Myocyte (in vitro differentiated cells): ENCODE measurements at places on chromosomes 13 and 19. TPM values are rescaled to one million over a fixed set of nuclear protein-coding genes. Genes with fewer than 3 reads are reported as not detected.

The PRODH2 gene
- total RNA-seq, result not detected in 2 replicates

The ZNF135 gene
- total RNA-seq, result 0.51 and 0.62 TPM in 2 replicates

The IGFL3 gene
- not detected in 2 replicates for total RNA-seq

The ZNF439 gene
- total RNA-seq, result 0.08 and 0.10 TPM in 2 replicates

The DENND1C gene
- total RNA-seq, result not detected in 2 replicates

The PSPN gene
- total RNA-seq, result 0.91 and 2.9 TPM in 2 replicates

The SIAH3 gene
- not detected in 2 replicates for total RNA-seq

The GPR183 gene
- total RNA-seq, result 0.32 TPM in 1 of 2 replicates, not detected in the other

The SELENOV gene
- total RNA-seq, result not detected in 2 replicates

The HCN2 gene
- total RNA-seq, result 2.9 and 3.5 TPM in 2 replicates

The FCER2 gene
- not detected in 2 replicates for total RNA-seq

The ATP4B gene
- not detected in 2 replicates for total RNA-seq

The TNFRSF19 gene
- 22.7 and 30.5 TPM in 2 replicates for total RNA-seq

The SHISA2 gene
- 221 and 371 TPM in 2 replicates for total RNA-seq

The CYP4F8 gene
- total RNA-seq, result not detected in 2 replicates

The CATSPERD gene
- not detected in 2 replicates for total RNA-seq

The PRTN3 gene
- not detected in 2 replicates for total RNA-seq

The REEP6 gene
- 4.3 and 7.4 TPM in 2 replicates for total RNA-seq

The OR2Z1 gene
- not detected in 2 replicates for total RNA-seq

The ZSCAN4 gene
- 0.16 and 0.67 TPM in 2 replicates for total RNA-seq

The ERCC2 gene
- 17.3 and 20.6 TPM in 2 replicates for total RNA-seq
